ENCODE measurements at places on chromosomes 4 and X.

GRCh38 chr4:98473046-98473445, 185.4 kb downstream of the TSPAN5 start:
- DNase-seq: no peak

DNA sequence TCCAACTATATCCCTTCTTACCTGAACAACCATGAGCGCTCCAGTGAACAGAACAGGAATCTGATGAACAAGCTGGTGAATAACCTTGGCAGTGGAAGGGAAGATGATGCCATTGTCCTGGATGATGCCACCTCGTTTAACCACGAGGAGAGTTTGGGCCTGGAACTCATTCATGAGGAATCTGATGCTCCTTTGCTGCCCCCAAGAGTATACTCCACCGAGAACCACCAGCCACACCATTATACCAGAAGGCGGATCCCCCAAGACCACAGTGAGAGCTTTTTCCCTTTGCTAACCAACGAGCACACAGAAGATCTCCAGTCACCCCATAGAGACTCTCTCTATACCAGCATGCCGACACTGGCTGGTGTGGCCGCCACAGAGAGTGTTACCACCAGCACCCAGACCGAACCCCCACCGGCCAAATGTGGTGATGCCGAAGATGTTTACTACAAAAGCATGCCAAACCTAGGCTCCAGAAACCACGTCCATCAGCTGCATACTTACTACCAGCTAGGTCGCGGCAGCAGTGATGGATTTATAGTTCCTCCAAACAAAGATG, 870.2 kb downstream of the ADGRL3 start:
- no peak for DNase-seq

DNA sequence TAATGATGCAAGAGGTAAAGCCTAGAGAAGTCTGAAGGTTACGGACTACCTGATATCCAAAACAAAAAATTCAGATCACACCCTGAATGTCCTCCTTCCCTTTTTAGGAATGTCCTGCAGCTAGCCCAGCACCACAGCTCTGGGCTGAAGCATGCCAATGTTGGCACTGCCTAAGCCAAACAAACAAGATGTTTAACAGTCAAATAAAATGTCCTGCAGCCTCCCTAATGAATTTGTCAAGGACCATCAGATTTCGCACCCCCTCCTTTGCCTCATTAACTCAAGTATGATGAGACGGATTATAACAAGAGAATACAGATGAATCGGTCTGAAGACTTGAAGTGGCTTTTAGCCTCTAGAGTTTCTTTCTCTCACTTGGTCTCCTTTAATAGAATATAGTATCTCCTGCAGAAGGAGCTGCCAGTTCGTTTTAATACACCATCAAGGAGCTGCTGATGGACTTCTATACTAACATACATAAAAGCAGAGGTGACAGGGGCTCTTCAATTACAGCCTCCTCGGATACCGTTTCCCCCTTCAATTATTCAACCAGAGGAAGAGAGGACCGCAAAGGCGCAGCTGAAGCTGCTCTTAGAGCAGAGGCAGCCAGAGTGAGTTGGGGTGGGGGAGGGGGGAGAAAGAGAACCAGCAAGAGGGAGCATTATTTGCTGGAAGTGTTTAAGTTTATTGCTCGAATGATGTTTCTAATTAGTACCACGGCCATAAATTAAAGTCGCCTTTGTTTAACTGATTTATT, 3.0 kb upstream of the MAB21L2 start:
- DNase-seq: no peak

DNA sequence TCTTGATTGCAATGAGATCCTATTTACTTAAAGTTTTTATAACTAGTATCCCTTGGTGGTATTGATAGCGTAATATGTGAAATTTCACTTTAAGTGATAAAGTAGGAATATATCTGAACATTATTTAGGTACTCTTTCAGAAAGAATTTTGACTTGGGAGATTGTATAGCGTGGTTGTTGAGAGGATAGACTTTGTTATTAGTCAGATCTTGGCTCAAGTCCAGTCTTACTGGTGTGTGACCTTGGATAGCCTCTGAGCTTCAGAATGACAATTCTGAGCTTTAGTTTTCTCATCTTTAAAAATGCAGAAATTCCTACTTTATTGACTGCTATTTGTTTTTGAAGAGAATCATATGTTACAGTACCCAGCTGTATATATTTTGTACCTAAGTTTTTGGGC, 32.6 kb downstream of the DCK start:
- no peak for DNase-seq
